HS-27A (cell line): ENCODE measurements at places on chromosomes 6 and 20.

GRCh38 chr20:20737158-20737557 is 24.7 kb upstream of the RALGAPA2 start:
- DNase-seq: no peak

DNA sequence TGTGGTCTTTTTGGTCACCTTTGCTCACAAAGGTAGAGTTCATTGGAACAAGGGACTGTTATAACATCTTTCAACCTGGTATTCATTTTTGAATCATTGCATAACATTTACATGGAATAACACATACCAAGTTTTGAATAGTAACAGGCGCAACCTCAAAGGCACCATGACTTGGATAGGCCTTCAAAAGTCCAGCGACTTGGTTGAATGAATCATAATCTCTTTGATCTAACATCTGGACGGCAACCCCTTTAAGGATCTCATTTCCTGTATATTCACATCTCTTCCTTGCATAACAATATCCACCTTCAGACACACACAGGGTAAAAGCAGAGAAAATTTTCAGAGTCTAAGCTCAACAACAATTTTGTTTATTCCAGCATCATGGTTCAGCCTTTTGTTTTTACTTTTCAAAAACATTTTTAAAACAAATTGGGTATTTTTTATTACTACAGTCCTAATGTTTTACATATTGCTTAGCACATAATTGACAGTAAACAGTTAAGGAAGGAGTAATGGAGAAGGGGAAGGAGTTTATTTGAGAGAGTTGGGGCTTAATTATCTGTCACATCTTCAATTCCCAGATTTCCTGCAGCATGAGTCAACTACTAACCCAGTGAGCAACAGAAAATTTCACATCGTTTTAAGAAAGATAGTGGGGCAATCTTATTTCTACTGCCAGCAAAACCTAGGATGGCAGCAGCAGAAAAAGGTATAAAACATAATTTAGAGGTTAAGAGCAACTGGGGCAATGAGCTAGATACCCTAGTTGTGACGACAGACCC is 41.8 kb upstream of the F13A1 start:
- no peak for DNase-seq

DNA sequence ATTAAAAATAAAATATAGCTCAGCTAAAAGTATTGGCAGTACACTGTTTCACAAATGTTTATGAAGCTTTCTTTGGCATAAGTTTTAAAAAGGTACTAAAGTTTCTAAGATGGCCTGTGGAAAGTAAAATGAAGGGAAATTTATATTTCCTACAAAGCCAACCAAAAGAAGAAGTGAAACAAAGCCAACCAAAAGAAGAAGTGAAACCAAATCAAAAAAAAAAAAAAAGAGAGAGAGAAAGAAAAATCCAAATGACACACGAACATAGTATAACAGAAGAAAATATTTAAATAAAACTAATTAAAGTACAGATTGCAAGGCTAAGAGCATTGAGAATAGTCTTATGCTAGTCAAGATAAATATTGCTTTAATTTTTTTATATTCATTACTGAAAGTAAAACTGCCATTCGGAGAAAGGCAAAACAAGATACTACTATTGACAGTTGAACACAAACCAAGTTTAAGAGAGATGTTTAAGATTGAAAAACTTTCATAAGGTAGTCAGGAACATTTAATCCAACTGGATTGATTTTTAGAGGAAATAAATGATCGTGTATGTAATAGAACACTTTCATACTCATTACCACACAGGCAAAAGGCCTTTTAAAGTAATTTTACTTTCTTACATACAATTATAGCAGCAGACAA is 12.8 kb upstream of the KHDRBS2 start:
- no peak for DNase-seq

DNA sequence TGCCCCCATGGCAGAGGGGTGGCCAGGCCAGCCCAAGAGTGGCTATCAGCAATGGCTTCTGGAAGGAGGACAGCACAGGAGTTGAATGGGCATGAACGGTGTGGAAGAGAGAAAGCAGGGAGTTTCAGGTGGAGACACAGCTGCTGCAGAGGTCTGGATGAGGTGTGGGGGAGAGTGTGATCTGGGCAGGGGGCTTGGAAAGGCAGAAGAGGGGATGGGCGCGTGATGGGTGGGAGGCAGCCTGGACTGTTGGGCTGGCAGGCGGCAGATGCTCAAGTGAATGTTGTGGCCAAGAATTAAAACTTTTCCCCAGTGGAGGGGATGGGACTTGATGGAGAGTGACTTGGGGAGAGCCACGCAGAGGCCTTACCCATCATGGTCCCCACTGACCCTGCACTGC is 46.5 kb downstream of the TOX2 start:
- DNase-seq: no peak

- peak; percentile 78 for DNase-seq
Measured at GRCh38 chr20:19817017-19817416, 59.0 kb downstream of the RIN2 start.

DNA sequence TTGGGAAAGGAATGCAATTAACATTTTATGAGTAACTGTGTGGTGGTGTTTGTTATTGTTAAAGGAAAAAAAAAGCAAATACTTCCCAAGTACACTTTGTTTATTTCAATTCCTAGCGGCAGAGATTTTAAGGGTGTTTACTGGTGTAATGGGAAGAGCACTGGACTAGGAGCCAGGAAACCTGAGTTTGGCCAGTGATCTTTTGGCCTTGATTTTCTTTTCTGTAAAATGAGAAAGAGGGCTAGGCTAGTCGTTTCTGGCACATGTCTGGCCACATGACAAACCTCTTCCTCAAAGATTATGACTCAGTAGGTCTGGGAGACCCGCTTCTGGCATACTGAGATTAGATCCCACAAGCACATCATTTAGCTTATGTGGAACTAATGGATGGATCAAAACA is 428.1 kb upstream of the NOX3 start:
- DNase-seq: no peak

- DNase-seq: no peak
Measured at GRCh38 chr6:34143196-34143883, 2.5 kb downstream of the GRM4 start.

DNA sequence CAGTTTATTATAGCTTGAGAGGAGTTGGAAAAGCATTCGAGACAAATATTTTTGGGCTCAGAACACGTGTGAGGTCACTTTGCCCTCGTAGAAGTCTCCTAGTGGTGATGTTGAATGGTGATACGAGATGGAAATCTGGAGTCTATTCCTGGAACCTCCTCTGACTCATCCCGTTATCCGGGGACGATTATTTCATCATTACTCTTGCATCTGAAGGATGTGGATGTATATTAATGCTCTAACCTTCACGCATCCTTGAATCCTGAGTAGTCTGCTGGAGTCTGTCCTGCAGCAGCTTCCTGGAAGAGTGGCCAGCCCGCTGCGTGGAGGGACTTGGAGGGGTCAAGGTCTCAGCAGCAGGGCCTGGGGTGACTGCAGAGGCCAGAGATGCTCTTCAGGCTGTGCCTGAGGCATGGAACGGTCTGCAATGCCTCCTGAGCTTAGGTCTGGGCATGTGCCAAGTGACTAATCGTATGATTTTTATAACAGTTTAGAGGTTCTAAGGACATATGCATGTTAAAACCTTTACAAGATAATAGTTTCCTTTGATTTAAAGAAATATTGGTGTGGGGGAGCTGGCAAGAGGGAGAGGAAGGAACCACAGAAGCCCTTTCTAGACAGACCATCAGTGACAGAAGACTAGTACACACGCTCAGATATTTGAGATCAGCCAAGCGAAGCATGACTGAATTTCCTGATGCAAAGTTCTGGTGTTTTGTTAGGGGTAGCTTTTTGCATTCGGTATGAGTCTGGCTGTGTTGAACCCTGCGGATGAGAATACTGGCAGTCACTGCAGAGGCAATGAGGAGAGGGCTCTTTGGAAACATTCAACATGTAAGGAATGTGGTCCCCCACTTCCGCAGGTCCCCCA is 400.2 kb downstream of the QKI start:
- no peak for DNase-seq

GRCh38 chr20:10385850-10386544 is 48.0 kb downstream of the MKKS start:
- DNase-seq: no peak

GRCh38 chr6:157233686-157234085 is 89.6 kb downstream of the TMEM242 start:
- DNase-seq: no peak

DNA sequence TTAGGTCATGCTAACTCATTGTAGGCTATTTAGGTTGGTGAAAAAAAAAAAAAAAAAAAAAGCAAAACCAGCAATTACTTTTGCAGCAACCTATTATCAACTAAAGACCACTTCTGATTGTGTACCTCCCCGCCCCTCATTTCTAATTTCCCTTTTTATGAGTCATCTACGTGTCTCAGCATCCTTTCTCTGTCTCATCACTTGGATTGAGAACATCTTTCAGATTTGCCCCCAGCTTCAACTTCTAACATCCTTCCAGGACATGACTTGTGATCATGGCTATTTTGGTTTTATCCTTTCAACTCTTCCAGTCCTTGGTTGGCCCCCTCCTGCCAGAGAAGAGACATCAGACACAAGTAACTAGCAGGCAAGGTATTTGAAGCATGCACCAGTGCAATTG is 156.7 kb upstream of the CCN2 start:
- no peak for DNase-seq

DNA sequence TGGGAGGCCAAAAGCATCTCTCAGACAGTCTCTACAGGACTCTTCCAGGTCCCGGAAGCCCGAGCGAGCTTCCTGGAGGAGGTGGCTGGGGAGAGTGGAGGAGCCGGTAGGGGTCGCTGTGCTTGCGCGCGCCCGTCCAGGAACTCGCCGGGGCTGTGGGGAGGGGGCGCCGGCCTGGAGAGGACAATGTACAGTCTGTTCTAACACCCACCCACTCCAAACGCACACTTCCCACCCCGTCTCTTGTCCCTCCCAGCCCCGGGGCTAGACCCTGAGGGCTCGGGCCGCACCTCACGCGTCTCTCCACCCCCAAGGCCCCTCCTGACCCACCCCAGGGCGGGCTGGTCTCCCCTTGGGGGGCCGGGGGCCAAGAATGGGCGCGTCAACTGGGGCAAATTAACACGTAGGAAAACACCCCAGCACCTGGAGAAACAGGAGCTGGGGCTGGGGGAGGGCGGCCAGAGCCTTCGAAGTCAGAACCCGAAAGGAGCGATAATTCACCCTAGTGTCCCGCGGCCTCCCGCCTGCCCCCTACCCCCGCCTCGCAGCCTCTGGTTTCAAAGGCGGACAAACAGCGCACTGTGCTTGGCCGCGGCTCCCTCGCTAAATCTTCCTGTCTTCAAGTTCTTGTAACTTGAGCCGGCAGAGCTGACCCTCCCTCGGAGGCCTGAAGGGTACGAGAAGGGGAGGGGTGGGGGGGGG is 103.2 kb upstream of the FOXP4 start:
- no peak for DNase-seq

- DNase-seq: no peak
Measured at GRCh38 chr6:37368961-37369320, 15.2 kb downstream of the RNF8 start.

GRCh38 chr6:55675941-55676340 is 96.9 kb upstream of the HMGCLL1 start:
- DNase-seq: no peak

DNA sequence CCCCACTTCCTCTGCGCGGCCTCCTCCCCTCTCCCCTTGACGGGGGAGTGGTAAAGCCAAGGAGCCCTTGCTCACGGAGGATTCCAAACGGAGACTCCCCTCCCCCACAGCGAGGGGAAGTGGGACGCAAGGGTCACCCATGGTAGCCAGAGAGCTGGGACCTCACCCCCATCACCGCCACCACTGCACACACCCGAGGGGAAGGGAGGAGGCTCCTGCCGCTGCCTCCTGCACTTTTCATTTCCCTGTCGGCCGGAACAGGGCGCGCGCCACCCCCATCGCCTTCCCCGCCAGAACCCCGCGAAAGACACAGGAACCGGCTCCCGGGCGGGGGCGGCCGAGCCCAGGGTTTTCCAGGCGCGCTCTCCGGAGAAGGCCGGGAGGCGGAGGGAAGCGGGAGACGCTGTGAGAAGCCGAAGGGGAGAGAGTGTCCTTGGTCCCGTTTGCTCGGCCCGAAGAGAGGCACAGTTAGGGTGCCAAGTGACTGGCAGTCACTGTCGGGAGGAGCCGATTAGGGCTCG is 789 bp downstream of the CCND3 start:
- no peak for DNase-seq

DNA sequence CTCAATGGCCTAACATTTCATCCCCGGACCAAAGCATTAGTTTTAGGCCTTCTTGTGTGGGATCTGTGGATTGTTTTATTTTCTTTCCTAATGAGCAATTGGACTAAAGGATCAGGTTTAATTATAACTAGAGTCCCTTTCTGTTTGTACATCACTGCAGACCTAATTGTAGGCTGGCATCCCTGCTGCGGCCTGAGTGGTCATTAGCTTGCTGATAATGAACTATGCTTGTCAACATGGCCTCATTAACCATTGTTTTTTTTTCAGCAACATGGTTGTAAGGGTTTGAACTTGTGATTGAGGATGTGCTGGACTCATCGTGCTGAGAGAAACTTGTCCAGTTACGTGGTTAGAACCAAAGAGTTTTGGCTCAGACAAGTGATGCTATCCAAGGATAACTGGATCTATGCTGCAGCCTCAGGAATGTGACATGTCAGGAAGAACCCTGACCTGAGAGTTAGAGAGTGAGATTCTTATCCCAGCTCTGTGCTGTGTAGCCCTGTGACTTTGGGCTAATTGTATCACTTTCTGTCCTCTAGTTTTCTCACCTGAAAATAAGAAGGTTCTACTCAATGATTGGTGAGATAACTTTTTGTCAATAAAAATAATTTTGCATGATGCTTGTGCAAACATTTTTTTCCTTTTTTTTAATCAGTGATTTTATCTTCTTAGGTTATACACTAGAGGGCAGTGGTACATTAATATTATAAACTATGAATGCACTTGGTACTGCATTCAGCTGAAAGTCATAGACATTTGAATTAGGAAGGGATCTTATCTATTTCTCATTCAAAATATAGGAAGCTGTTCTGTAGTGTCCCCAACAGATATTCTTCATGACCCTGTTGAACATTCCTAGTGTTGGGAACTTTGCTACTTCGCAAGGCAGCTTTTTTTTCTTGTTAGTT is 140.9 kb downstream of the RNF144B start:
- DNase-seq: no peak

DNA sequence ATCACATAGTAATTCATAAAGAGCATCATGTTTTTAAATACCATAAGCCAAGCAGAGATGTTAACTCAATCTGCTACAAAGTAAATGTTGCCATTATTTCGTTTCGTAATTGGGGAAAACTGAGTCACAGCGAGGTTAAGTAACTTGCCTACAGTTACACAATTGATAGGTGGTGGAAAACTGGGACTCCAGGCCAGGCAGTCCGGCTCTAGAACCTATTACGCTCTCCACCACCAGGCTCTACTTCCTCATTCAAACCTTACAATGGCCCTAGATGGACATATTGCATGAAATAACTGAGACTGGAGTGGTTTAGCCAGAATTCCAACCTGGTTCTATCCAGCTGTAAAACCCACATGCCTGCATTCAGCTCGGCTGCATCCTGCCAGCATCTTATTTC is 58.2 kb downstream of the LINC00237 start:
- no peak for DNase-seq

DNA sequence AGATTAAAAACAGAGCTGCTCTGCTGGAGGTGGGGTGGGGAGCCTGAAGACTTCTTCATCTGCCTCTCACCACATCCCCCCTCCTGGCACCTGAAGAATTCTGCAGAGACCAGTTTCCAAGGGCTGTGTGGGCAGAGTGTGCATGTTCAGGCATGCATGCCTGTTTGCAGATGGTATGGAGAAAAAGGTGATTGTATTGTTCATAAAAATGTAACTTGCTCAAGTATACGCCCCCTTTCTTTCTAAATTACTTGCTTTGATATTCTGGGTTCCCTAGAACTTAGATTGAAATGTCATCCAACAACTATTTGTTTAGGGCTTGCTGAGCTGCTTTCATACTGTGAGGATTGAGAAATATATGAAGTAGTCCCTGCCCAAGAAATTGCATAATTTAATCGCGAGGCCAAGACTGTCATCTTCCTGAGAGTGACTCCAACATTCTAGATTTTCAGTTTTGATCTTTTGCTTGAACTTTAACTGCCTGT is 83.6 kb downstream of the LCA5 start:
- no peak for DNase-seq
